ENCODE measurements at places on chromosomes 6 and 20. TPM values are rescaled to one million over a fixed set of nuclear protein-coding genes. Genes with fewer than 3 reads are reported as not detected.

Gene OR2H1
- not detected for total RNA-seq

Gene DCDC2
- not detected for total RNA-seq

Gene FAM209A
- not detected for total RNA-seq

Gene TRIM40
- not detected for total RNA-seq

Gene RBPJL
- total RNA-seq, result not detected

Gene FOXO3
- 8.9 TPM for total RNA-seq

Gene RSPH9
- total RNA-seq, result 0.13 TPM

Gene RNASET2
- 23.0 TPM for total RNA-seq

Gene TAAR5
- not detected for total RNA-seq

Gene MCCD1
- total RNA-seq, result not detected

Gene XRN2
- 77.1 TPM for total RNA-seq

Gene AGER
- 0.59 TPM for total RNA-seq

Gene ADGB
- not detected for total RNA-seq

Gene PPP1R14C
- total RNA-seq, result not detected

Gene ANGPT4
- total RNA-seq, result not detected

Gene CTAGE9
- not detected for total RNA-seq

Gene SLC26A8
- not detected for total RNA-seq

Data from mammary microvascular endothelial cell (primary cell).